Testis (tissue), 5 donors: ENCODE measurements at places on chromosomes 2 and 18. TPM values are rescaled to one million over a fixed set of nuclear protein-coding genes. Genes with fewer than 3 reads are reported as not detected.

The ASPRV1 gene
- polyA plus RNA-seq: 3.5 TPM

The SFT2D3 gene
- 7.4 TPM for polyA plus RNA-seq

The CRYGC gene
- 2.7 TPM for polyA plus RNA-seq

The RAB11FIP5 gene
- polyA plus RNA-seq: 332 TPM

The CXCR1 gene
- 0.61 TPM for polyA plus RNA-seq
